ENCODE measurements at places on chromosomes 12 and 14.
A peak's percentile ranks its signal among the peaks of the same experiment; 100 is the strongest.

DNA sequence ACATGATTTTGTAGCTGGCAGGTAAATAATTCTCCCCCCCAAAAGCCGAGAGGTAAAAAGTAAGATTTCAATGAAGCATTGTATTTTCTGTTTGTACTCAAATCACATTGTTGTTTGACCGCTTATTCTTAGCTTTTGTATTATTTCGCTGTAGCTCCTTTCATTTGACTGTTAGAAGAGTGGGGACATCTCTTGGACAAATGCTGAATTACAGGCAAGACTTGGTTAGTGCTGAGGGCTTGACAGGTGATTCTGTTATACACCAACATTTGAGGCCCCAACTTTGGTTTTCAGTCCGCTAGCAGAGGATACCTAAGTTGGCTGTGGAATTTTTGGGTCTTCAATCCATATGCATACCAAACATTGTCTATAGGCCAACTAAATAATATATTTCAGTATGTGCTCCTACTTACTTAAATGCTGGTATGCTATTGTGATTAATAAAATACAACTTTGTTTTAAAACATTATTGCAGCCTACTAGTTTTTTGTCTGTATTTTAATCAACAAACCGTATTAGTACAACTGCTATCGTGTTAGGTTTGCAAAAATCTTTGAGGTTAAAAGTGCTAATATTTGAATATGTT lies 102.2 kb downstream of the ERC1 start:
- DNase-seq, result peak; percentile 56

DNA sequence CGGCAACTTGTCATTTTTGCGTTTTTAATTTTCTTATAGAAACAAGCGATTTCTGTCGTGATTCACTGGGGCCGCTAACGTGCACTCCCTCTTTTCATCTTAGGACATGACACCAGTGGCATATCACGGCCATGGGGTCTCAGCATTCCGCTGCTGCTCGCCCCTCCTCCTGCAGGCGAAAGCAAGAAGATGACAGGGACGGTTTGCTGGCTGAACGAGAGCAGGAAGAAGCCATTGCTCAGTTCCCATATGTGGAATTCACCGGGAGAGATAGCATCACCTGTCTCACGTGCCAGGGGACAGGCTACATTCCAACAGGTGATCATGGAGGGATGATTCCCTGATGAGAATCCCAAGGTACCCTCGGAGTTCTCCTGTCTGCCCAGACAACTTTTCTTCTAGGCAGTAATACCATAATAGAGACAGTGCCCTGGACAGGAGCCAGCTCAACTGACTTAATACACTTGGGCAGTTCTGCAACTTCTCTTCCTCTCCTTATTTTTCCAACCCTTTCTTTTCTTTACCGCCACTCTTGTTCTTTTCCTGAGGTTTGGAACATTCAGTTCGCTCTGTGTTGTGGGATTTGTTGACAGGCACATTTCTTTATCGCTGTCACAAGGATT lies 821 bp downstream of the TMEM106C start:
- no peak for DNase-seq

- no peak for DNase-seq
Measured at GRCh38 chr12:129269756-129270495, 416.6 kb downstream of the GLT1D1 start.

DNA sequence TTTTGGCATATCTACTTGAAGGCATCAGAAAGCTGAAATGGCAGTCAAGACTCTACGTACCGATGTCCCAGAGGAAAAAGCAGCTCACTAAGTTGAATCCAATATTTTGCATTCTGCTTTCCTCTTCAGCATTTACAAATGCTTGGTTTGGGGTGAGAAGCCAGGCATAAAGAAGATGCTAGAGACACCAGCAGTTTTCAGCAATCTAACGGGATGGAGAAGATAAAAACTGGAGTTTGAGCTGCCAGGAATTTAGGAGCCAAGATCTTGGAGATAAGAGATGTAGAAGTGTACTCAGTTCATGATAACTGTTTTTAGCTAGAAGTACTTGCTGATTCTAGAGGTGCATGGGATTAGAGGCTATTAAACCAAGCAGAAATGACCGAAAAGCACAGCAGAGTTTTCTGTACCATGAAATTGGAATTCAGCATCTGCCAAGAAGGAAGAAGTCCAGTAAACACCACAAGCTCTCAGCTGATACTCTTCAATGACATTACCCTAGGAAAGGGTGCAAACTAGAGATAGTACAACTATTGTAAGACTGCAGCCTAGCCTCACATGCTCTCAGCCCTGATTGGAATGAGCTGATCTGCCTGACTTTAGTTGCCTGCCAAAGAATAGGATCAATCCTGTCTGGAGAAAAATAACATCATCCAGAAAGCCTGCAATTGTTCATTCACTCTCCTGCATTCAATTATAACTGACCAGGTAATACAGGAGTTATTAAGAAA lies 7.4 kb upstream of the ALDH1L2 start:
- DNase-seq, result no peak

DNA sequence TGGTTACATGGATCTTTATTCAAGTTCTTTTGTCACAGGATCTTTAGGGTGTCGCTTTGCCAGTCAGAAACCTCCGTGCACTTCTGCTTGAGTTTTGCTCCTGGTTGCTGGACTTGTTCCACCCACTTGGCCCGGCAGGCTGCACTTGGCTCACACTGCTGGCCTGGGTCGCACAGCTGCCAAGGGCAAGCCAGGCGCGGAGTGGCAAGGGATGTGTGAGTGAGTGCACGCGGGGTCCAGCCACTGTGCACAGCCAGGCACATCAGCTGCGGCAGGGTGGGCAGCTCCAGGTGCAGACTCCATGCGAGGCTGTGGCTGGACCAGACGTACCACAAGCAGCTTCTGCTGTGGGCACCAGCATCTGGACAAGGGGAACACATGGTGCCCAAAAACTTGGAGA lies 76.6 kb downstream of the DERA start:
- no peak for DNase-seq

GRCh38 chr12:67148265-67148664 lies 120.9 kb upstream of the CAND1 start:
- DNase-seq, result no peak

GRCh38 chr12:92529944-92530343 lies 172.8 kb upstream of the PLEKHG7 start:
- no peak for DNase-seq

DNA sequence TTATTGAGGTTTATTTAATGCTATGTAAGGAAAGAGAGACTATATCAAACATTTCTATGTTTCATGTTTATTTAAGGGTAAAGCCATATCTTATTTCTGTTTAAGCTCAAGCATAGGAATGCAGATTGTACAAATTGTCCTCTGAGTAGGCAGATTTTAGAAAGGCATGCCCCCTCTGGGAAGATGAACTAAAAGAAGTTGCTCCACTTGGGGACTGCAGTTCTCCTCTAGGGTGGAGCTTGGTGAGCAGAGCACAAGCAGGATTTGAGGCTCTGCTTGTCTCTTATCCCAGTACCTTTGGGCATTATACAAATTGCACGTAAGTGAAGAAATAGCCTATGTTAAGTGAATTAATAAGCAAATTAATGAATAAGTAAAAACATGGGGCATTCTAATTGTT lies 96.2 kb upstream of the PDE3A start:
- no peak for DNase-seq

GRCh38 chr12:94171595-94171930 lies 23.2 kb downstream of the PLXNC1 start:
- peak; percentile 63 for DNase-seq

DNA sequence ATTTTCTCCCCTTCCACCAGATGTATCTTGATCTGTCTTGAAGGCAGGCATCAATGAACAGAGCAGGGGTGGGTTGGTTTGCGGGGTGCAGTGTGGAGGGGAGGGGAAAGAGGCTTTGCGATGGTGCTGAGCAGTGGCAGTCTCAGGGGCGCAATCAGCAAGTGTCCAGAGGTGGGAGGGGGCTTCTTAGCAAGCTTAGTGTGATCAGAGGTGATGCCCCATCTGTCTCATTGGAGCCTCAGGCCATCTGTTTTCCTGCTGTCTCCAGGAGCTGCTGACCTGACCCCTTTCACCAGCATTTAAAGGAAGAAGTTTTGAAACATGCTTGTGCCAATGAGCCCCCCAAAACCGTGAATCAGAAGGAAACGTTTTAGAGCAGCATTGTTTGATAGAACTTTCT lies 187.7 kb upstream of the LHX5 start:
- no peak for DNase-seq

DNA sequence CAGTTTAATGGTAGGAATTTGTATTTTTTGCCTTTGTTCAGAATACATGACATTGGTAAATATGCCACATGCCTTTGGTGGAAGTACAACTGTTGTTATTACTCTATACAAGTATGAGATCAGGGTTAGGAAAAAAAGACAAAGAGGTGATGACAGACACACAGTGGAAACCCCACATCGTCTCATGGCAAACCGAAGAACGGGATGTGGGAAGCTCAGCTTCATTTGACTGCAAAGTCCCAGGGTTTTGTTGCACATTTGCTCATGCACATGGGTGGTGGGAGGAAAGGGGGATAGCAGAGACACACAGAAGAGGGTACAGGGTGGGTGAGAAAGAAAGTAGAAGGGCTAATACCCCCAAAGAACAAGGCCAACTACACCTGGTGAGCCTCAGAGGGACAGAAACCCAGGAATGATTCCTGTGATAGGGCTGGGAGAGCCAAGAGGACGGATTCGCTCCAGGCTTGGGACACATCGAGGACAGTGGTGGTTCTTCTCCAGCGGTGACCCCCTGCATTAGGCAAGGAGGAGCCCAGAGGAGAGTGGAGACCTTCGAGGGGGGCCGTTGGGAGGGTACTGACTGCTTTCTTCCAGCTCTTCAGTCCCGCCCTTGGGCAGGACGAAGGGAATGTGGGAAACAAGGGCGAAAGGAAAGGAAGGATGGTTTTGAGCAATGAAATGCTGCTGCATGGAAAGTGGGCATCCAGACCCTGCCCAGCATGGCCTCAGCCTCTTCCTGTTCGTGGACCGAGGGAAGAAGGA lies 8.1 kb downstream of the VAMP1 start:
- DNase-seq, result no peak

- no peak for DNase-seq
Measured at GRCh38 chr14:52661314-52661713, 34.0 kb downstream of the ERO1A start.

- DNase-seq, result peak; percentile 24
Measured at GRCh38 chr14:73295198-73295796, 58.0 kb downstream of the PAPLN start.

- peak; percentile 61 for DNase-seq
Measured at GRCh38 chr12:19891936-19892591, 452.8 kb downstream of the AEBP2 start.

- no peak for DNase-seq
Measured at GRCh38 chr12:45666396-45666795, 63.1 kb upstream of the ARID2 start.

DNA sequence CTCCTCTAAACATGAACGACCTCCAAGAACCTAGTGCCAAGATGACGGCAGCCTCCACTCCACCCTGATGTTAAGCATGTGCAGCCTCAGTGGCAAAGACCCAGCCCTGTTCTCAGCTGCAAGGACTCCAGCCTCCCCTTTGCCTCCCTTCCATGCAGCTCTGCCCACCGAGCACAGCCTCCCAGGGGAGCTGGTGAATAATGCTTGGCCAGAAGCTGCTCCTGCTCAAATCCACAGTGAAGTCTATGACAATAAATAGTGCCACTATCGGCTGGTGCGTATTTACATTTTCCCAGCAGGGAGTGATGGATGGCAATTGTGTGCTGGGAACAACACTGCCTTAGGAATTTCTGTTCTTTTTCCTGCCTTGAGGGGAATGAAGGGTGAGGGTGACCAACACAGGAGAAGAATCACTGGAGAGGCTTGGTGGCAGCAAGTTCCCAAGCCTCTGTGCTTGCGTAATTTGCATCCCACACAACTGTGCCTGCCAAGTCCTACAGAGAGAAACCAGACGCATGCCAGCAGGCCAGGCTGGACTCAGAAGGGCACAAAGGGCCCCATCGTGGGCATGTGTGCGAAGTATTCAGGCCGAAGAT lies 29.9 kb upstream of the TC2N start:
- DNase-seq, result peak; percentile 13

DNA sequence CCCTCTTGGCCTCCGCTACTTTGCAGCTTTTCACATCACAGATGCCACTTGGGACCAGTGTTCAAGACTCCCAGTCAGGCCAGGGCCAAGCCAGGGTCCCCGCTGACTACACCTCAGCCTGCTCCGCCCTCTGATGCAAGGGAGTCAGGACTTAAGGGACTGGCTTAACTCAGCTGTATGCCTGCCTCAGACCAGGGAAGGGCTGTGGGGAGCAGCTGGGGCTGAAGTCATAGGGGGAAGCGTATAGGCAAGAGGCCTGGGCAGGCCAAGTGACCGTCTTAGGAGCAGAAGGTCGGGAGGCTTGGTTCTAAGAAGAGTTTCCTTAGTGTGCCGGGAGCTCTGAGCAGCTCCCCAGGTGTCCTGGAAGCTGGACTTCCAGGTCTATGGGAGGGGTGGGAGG lies 21.9 kb downstream of the KDM2B start:
- DNase-seq, result no peak

GRCh38 chr12:25645427-25645826 lies 92.3 kb upstream of the LMNTD1 start:
- DNase-seq, result no peak

DNA sequence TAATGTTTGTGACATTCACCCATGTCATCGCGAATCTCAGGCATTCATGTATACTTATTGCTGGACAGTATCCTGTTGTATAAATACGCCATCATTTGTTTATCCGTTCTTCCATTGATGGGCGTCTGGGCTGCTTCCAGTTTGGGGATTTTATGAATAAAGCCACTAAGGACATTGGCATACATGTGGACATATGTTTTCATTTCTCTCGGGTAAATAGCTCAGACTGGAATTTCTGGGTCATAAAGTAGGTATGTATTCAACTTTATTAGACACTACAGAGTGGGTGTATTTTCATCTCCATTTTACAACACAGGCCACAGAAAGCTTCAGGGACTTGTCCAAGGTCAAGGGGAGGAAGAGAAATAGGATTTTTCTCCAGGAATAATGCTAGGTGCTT lies 48.9 kb downstream of the HRK start:
- no peak for DNase-seq

Measured in fibroblast of skin of abdomen (primary cell).